D341Med (cell line): ENCODE measurements at places on chromosomes 1 and 21.
A peak's percentile ranks its signal among the peaks of the same experiment; 100 is the strongest.

- no peak for DNase-seq
These were observed 41.6 kb upstream of the EDN2 start for GRCh38 chr1:41525891-41526587.

DNA sequence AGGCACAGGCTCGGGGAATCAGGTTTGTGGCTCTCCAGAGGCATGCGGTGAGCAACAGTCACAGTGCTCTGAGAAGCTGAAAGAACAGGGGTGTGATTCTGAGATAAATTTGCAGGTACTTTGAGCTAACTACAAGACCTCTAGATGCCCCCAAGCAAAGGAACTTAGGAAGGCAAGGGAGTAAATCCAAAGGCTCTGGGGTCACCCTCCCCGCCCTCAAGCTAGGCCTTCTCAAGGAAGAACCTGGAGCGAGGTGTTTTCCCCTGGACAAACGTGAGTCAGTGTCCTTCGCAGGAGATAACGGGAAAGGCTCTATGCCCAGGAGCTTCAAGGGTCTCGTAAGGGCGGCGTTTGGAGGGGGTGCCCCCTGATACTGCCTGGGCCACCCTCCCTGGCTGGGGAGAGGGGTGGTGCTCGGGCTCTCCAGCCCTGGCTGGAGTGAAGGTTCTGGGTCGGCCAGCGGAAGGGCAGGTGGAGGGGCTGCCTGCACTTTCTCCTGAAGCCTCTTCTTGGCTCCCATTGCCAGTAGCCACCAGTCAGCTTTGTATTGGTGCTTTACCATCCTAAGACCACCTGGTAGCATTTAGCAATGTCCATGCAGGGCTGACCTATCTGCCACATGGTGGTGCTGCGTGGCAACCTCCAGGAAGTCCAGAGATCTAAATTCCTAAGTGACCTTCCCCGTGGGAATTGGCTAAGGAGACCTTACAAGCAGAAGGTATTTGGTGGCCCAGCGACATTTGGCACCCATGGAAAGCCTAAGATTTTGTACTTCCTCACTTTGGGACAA is 44.0 kb downstream of the GPR161 start:
- DNase-seq: peak; percentile 14

- no peak for DNase-seq
These were observed 13.3 kb upstream of the CPT2 start for GRCh38 chr1:53183095-53183990.

GRCh38 chr1:179036844-179037465 is 11.3 kb downstream of the FAM20B start:
- no peak for DNase-seq

DNA sequence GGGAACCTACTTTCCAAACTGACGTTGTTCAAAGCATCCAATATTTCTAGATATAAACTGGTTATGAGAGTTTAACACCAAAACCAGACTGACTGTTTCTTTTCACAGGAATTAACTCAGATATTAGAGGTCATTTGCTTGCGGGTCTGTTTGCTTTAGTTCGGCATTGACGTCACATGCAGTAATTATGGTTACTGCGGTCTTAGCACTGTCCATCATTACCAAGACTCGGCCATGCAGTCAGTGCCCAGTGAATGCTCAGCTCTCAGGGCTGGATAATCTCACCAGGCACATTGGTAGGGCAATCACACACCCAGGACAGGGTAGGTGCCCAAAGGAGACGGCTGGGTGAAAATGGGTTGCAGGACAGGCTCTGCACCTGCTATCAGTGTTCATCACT is 9.9 kb upstream of the F3 start:
- DNase-seq: no peak

- peak; percentile 50 for DNase-seq
These were observed 1.4 kb downstream of the NCAM2 start for GRCh38 chr21:20999659-21000058.

DNA sequence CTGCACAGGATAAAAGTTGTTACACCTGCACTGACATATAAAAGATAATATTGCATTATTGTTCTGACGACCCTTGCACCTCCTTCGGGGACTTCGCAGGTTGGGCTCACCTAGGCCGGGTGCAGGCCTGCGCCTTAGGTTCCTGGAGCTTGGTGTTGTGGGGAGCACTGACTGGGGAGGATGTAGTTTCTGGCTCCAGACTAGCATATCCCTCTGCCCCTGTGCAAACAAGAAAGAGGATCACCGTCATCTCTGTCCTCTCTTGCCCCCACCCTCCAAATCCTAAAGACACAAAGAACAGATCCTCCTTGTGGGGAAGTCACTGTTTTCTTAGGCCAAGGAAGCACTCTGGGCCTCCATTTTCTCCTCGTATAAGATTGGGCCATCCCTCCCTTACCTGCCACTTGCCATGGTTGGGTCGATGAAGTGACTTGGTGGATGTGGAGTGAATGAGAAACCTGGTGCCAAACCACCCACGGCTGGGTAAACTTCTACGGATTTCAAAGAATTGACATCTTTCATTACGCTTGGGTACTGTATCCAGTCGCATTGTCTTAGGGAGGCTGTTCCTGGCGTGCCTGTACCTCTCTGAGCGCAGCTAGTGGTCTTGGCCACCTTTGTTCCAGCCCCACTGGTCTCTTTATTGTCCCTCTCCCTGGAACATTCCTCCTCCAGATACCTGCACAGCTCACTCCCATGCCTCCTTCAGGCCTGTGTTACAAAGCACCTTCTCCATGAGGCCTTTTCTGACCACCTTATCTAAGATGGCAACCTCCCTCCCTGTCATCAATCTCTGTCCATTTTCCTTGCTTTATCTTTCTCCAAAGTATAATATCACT is 34.4 kb upstream of the PKP1 start:
- no peak for DNase-seq

DNA sequence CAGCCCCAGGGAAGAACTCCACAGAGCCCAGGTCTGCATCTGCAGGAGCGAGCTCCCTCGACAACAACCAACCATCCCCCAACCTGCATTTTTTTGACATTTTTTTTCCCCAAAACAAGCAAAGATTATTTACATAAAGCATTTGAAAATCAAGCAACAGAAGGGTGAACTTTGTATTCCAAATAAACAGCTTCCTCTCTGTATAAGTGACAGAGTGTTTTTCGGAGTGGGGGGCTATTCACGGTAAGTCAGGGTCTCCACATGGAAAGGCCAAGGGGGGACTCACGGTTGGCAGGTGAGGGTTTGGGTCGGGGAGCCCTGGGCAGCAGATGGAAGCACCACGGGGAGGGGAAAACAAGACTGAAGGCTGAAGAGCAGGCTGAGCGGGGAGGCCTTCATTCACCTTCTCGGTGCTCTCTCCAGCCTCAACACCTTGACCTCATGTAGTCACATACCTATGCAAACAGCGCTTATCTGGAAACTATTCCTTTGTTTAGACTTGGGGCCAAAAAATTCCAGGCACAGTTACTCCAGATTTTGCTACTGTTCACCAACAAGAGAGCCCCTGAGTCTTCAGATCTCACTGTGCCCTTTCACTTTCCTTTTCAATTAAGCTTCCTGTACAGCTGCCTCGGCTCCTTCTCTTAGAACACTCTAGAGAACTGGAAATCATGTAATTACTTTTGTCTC is 27.6 kb downstream of the C2CD2 start:
- no peak for DNase-seq

- no peak for DNase-seq
These were observed 73.1 kb downstream of the TNFSF4 start for GRCh38 chr1:173134029-173134428.

- DNase-seq: no peak
These were observed 47.7 kb downstream of the ST6GALNAC3 start for GRCh38 chr1:76122271-76122670.

GRCh38 chr1:173302890-173303829 is 96.0 kb upstream of the TNFSF4 start:
- DNase-seq: no peak
